ENCODE measurements at places on chromosomes 4 and X. TPM values are rescaled to one million over a fixed set of nuclear protein-coding genes. Genes with fewer than 3 reads are reported as not detected.

GRCh38 chrX:100939333-100939732 lies 10.6 kb upstream of the XKRX start:
- no peak for DNase-seq

- DNase-seq, result no peak
These were observed 59.3 kb upstream of the PPP1R2C start for GRCh38 chrX:42837101-42837726.

DNA sequence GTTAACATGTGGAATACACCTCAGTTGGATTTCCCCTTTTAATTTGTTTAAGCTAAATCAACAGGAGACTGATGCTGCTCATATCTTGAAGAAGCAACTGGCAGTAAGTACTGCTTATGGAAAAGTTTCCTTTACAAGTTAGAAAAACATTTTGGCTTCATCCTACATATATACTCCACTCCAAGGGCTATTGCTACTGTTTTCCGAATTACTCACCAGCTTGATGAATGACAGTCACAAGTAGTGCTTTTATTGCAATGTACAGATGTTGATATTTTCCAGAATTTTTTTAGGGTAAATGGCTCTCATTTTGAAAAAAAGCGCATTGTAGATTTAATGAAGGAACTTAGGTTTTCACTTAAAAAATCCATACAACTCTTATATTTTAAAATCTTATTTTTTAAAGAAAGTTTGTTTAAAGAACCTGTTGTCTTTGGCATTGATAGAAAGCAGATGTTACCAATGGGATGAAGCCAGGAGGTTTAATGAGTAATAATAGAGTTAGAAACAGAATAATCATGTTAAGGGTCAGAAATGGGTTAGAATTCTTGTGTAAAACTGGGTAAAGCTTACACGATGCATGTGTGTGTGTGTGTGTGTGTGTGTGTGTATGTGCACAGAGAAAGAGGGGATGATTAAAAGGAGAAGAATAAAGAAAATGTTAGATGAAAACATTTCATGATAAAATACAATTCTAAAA lies 272.9 kb downstream of the CFAP299 start:
- no peak for DNase-seq

- no peak for DNase-seq
These were observed 1793.7 kb upstream of the TENM3 start for GRCh38 chr4:180449395-180449956.

DNA sequence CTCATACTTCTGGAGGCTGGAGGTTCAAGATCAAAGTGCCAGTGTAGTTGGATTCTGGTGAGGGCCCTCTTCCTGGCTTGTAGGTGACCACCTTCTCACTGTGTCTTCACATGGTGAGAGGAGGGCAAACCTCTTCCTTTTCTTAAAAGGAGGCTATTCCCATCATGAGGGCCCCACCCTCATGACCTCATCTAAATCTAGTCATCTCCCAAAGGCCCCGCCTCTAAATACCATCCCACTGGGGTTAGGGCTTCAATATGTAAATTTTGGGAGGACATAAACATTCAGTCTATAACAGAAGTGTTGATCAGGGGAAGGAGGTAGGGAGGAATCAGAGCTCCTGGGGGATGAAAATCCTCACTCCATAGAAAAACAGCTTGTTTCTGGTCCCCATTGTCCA lies 60.8 kb upstream of the DIPK2B start:
- no peak for DNase-seq

GRCh38 chr4:5266991-5267390 lies 215.7 kb downstream of the STK32B start:
- no peak for DNase-seq

TRIM61 gene
- total RNA-seq, result 0.22 TPM

GRCh38 chr4:26763648-26764047 lies 97.0 kb upstream of the STIM2 start:
- DNase-seq, result no peak

GRCh38 chr4:99507762-99508161 lies 3.1 kb upstream of the C4orf17 start:
- peak; percentile 42 for DNase-seq

ETDA gene
- not detected for total RNA-seq

Measured in CD4-positive, alpha-beta T cell (primary cell).